Stimulated activated CD8-positive, alpha-beta memory T cell treated with anti-CD3 and anti-CD28 coated beads, Interleukin-12 subunit alpha, Interleukin-12 subunit beta, amount 100 ng/mL, for 1 hour (primary cell): ENCODE measurements at places on chromosomes 4 and X.

DNA sequence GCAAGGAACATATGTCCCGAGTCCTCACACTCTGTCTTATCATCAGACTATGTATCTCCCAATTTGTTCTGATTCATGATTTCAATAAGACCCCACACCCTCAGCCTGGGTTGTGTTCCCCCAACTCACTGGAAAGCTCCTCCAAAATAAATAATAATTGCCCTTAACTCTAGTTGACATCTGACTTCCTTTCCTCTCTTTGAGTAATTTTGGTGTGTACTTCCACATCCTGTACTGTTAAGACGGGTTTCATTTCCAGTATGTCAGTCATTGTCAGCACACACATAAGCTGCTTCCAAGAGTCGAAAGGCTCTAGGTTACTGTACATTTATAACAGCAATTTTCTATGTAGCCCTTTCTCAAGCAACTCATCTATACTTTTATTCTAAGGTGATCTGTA lies 52.2 kb upstream of the C1QTNF7 start:
- DNase-seq = no peak

DNA sequence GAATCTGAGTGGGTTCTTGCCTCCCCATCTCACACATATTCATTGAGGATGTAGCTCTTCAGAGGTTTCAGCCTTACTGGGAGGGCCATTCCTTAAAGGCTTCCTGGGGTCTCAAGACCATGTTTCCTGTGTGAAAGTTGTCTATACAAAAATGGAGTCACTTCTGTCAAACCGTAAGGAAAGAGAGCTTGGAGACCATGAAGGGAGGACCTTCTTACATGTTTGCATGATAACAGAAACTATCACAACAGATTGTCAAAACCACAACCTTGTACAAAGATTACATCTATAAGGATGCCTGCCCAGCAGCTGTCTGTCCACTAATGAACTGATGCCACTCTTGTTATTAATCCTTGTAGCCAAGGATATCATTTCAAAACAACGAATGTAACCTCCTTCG lies 139.3 kb downstream of the PDE5A start:
- DNase-seq = no peak

DNA sequence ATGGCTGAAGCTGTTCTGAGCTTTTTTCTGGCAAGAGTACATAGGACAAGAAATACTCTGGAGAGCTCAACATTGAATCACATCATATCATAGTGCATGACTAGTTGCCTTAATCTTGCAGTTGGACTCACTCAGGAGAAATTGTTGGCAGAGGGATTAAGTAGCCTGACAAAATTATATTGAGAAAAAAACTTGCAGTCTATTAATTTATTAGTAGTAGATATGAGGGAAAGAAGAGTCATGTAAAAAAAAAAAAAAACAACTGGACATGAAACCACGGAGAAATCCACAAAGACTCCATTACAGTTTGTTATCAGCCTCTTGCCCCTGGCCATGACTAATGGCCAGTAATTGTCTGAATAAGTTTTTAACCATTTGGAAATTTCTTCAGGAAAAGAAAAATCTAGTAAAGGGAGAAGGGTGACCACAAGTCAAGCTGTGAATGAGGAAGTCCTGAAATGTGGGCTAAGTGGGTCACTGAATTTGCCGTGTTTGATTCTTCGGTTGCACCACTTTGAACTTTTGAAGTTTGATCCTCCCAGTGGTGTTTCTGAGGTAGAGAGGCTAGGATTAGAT lies 45.6 kb downstream of the FHL1 start:
- no peak for DNase-seq

- DNase-seq = no peak
Observed at GRCh38 chr4:64584981-64585557, 175.8 kb upstream of the TECRL start.

DNA sequence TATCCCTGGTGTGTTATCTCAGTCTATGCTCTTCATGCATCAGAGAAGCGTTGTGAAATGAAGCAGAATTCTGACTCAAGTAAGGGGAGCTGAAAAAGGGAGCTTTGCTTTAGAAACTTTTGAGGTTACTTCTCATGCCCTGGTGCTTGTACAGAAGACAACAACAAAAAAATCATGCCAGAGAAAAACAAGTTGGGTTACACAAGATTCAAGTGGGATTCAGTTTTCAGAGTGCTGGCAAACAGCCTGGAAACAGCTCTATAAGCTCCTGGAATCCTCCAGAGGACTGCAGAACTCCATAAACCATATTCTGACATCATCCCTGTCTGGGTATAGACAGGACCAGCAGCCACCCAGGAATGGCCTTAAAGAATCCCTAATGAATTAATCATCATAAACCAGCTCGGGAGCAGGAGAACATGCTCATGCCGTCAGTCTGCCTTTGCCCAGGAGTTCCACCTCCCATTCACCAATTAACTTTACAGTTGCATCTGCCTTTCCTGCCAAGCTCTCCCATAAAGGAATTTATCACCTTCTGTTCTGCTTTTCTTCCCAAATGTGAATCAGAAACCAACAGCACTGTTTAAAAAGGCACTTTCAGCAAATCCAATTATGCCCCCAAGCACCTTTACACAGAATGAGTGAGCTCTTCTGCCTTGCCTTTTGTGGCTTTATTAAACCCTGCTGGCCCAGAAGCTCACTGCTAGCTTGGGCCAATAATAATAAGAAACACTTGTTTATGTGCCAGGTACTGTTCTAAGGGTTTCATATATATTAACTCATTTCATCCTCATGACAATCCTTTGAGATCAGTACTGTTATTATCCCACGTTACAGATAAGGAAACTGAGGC lies 54.5 kb upstream of the FBXW7 start:
- no peak for DNase-seq

DNA sequence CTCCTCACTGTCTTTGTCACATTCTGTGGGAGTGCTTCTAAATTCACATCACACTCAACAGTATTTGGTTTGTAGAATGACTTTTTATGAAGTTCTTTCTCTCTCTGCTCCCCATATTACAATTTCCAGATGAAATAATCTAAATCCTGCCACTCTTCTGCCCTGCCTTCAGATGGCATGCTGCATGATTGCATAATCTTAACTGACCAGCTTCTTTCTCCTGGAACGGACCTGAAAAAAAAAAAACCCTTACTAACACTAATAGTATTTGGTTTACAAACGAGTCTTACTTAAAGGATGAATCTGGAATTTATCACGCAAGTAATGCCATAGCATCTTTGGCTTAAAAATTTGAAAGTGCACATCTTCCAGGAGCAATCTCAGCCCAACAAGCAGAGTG lies 272.3 kb downstream of the NAF1 start:
- no peak for DNase-seq

- DNase-seq = no peak
Observed at GRCh38 chrX:63258144-63258543, 93.0 kb downstream of the SPIN4 start.

DNA sequence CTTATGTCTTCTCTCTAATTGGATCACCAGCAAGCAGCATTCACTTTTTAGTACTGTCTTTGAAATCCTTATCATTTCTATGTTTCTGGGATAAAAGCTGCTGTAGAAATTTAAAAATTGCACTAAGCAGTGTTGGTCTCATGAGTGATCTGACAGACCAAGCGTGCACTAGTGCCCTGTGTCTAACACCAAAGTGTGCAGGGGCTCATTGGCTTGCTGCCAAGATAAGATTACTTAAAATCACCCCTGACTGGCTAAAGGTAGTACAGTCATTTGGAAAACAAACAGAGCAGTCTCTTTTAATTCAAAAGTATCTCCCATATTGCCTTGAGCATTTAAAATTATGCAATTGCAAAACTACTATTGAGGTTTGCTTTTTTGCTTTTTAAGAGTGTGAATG lies 304.6 kb downstream of the ARAP2 start:
- DNase-seq = no peak

DNA sequence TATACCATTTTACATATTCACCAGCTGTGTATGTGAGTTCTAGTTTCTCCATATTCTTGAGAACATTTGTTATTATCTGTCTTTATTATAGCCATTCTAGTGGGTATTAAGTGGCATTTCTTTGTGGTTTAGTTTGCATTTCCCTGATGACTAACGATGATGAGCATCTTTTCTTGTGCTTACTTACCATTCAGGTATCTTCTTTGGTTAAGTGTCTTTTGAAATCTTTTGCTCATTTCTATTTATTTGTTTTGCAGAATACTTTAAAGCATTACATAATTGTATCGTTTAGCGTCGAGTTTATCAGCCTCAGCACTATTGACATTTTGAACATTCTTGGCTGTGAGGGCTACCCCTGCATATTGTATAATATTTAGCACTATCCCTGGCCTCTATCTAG lies 85.4 kb downstream of the FRMPD4 start:
- DNase-seq = no peak
